Progenitor cell of endocrine pancreas (in vitro differentiated cells): ENCODE measurements at places on chromosomes 2 and 18. TPM values are rescaled to one million over a fixed set of nuclear protein-coding genes. Genes with fewer than 3 reads are reported as not detected.

- no peak for DNase-seq
These were observed 44.1 kb upstream of the CYRIA start for GRCh38 chr2:16709769-16710168.

GRCh38 chr2:37832590-37833197 is 92.4 kb upstream of the RMDN2 start:
- DNase-seq: peak; percentile 80

- no peak for DNase-seq
These were observed 748.2 kb upstream of the ID2 start for GRCh38 chr2:7933672-7934071.

GRCh38 chr18:75408554-75409506 is 18.7 kb downstream of the SMIM21 start:
- DNase-seq: no peak

Gene TMEM200C
- 8.6 and 9.3 TPM in 2 replicates for total RNA-seq

GRCh38 chr2:207469451-207469850 is 60.3 kb upstream of the CREB1 start:
- no peak for DNase-seq

Gene MGAT5
- total RNA-seq: 106 and 110 TPM in 2 replicates

Gene PIEZO2
- 1.7 TPM in 2 replicates for total RNA-seq

Gene GALNT14
- 0.91 and 1.2 TPM in 2 replicates for total RNA-seq

Gene FBXO41
- total RNA-seq: 7.1 and 7.4 TPM in 2 replicates

- DNase-seq: no peak
These were observed 96.2 kb downstream of the TANC1 start for GRCh38 chr2:159064446-159065301.

DNA sequence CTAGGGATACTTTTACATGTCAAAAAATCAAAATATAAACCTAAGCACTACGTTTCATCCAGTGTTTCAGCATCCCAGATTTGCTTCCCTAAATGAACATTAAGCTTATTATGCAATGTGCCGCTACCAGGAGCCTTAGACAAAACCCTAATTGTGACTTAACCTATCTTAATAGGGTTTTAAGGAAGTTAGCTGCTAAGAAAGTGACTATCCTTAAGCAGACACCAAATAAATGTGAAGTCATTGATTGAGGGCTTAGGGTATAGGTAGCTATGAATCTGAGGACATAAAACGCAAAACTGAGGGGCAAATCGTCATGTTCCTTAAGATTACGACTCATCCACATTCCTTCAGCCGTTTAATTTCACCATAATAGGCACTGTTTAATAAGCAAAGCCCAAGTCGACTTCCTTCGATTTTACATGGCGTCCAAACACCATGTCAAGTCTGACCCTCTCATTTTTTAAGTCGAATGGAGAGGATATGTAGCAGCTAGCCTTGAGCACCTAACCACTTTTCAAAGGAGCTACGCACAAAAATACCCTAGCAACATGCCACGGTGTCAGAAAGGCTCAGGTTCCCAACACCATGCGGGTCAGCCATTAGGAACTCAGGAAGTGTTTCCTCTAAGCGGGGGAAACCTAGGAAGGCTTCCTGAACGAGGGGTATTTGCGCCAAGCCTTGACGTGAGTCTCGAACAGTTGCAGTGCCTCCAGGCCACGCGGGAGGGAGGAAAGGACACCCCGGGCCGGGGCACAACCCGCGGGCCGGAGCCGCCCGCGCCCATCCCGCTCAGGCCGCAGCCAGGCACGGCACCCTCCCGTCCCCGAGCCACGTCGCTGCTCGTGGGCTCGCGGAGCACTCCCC is 1.0 kb downstream of the HDLBP start:
- no peak for DNase-seq

Gene NT5DC4
- total RNA-seq: not detected in 2 replicates

Gene FBLN7
- 9.3 and 13.3 TPM in 2 replicates for total RNA-seq

- DNase-seq: no peak
These were observed 1.7 kb upstream of the GPR35 start for GRCh38 chr2:240623531-240624010.

DNA sequence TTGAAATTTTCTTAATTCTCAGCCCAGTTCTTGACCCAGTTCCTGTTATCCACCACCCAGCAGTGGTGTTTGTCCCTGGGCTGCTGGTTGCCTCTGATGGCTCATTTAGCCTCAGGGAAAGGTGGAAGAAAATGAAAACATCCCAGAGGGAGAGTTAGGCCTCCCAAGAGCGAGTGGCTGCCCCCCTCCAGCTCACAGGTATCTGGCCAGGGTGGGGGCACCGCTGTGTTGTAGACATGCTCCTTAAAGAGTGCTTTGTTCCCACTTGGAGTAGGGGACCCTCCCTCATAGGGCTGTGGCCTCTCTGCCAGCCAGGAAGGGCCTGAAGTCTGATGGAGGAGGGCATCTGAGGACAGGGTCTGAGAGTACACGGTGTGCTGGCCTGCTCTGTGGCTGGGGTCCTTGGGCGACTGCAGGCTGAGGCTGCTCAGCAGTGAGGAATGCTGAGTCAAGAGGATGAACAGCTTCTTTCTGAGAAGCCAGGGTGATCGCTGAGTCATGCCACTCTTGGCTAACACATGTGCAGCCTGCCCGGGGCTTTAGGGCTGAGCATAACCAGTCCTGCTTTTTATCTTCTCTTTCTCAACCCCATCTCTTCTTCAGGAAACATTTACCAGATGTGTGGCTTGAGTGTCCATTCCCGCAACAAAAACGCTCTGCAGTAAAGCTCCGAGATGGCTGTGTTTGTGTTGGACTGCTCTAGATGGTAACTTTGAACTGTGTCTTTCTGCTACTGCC is 72.3 kb downstream of the IL1R2 start:
- DNase-seq: no peak

- DNase-seq: no peak
These were observed 33.2 kb upstream of the MTIF2 start for GRCh38 chr2:55302241-55302640.

- no peak for DNase-seq
These were observed 24.1 kb upstream of the SKA1 start for GRCh38 chr18:50350699-50351098.

DNA sequence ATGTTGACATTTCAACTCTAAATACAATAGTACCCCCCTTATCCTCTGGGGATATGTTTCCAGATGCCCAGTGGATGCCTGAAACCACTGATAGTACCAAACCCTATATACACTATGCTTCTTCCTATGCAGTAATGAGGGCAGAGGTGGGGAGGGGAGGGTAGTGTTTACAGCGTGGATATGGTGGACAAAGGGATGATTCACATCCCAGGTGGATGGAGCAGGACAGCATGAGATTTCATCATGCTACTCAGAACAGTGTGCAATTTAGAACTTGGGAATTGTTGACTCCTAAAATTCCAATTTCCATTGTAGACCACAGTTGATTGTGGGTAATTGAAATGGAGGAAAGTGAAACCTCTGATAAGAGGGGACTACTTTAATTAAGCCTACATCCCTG is 75.4 kb downstream of the TSN start:
- no peak for DNase-seq

Gene CCDC68
- total RNA-seq: 2.2 and 2.9 TPM in 2 replicates

Gene UGT1A5
- not detected in 2 replicates for total RNA-seq

DNA sequence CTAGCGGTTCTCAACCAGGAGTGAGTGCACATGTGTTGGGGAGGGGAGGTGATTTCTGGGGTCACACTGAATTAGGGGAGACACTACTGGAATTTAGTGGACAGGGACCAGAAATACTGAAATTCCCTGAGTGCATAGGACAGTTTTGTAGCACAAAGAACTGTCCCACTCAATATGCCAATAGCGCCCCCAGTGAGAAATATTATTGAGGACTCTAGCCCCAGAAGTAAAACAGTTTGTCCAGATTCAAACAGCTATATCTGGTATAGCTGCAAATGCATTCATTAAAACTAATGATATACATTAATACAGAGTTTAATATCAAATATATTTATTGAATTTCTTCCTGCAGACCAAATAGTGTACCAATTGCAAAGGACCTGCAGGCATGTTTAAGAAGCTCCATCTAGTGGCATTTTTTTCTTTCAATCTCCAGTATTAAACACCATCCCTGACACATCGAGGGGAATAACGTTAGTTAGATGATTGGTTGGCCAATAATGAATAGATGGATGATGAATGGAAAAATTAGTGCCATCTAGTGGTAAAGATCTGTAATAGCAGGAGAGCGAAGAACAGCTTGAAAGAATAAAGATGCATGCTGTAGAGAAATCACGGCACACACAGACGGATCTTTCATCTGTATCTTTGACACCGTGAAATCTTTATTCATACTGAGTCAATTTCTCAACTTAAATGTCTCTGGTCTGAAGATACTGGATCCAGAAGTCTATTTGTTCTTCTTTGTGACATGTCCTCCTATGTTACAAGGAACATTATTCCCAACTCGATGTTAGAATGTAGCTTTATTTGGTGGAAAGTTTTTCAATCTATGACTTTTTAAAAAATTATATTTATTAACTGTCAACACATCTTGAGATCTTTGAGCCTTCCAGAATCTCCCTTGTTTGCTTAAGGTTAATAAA is 62.5 kb downstream of the DHRS9 start:
- DNase-seq: no peak

DNA sequence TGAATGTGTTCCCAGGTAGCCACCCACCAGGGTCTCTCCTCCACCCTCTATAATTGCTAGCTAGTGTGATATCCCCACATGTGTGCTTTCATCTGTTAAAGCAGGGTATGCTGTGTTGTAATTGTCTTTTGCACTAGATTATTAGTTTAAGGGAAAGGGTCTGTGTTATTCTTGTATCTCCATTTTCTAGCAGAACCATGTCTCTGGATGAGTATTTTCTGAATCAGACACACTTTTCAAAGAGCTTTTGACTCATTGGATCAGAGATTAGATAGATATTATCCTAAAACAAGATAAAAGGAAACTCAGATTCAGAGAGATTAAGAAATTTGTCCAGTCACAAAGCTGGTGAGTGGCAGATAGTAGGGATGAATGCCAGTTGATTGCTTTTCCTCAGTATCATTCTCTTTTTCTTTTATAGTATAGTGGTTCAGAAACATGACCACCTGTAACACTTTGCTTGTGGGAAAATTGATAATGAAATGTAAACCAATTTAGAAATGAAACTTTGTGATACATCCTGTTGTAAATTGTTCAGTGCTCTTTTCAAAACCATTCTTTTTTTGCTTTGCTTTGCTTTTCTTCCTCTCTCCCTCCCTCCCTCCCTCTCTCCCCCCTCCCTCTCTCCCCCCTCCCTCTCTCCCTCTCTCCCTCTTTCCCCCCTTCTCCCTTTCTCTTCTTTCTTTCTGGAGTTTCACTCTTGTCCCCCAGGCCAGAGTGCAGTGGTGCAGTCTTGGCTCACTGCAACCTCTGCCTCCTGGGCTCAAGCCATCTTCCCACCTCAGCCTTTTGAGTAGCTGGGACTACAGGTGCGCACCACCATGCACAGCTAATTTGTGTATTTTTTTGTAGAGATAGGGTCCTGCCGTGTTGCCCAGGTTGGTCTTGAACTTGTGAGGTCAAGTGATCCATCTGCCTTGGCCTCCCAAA is 7.4 kb downstream of the MIB1 start:
- no peak for DNase-seq

- DNase-seq: no peak
These were observed at the start of gene PSMA8 for GRCh38 chr18:26133652-26134051. TSS of gene PSMA8 (plus strand) at chr18:26133869. CDS start at chr18:26133966, 97 bp downstream.

- no peak for DNase-seq
These were observed 82.1 kb downstream of the RNF144A start for GRCh38 chr2:6999211-6999877.
